ENCODE measurements at places on chromosomes 5 and 9. TPM values are rescaled to one million over a fixed set of nuclear protein-coding genes. Genes with fewer than 3 reads are reported as not detected.

- no peak overlapping the region for H3K4me3 ChIP-seq
- no peaks in the 10 kb centered on the region for H3K36me3 ChIP-seq
- DNase-seq = no peak
- no peak overlapping the region for H3K27ac ChIP-seq
- no peaks in the 10 kb centered on the region for H3K27me3 ChIP-seq
Observed at GRCh38 chr5:179311581-179311980, 33.7 kb downstream of the ADAMTS2 start.

- no peaks in the 10 kb centered on the region for H3K36me3 ChIP-seq
- no peaks in the 10 kb centered on the region for H3K4me1 ChIP-seq
- no peak overlapping the region for H3K27ac ChIP-seq
- no peak overlapping the region for H3K4me3 ChIP-seq
- H3K27me3 ChIP-seq = no peaks in the 10 kb centered on the region
Observed at GRCh38 chr9:7691909-7692308, 107.7 kb downstream of the DMAC1 start.

The SGCD gene
- 67.0 TPM for total RNA-seq

GRCh38 chr5:100902440-100903038 lies 543 bp downstream of the ST8SIA4 start:
- DNase-seq = peak; percentile 15
- H3K27me3 ChIP-seq = peaks cover 53% of the 10 kb centered on the region
- H3K4me1 ChIP-seq = peaks cover 7% of the 10 kb centered on the region
- H3K4me3 ChIP-seq = peak overlapping the region; percentile 72
- no peaks in the 10 kb centered on the region for H3K36me3 ChIP-seq

GRCh38 chr5:31192442-31192841 lies 1.0 kb upstream of the CDH6 start:
- no peak for DNase-seq
- H3K4me1 ChIP-seq = peaks cover 15% of the 10 kb centered on the region
- no peaks in the 10 kb centered on the region for H3K36me3 ChIP-seq
- H3K4me3 ChIP-seq = no peak overlapping the region
- no peak overlapping the region for H3K27ac ChIP-seq

GRCh38 chr5:134457801-134458200 lies 46.1 kb upstream of the CDKN2AIPNL start:
- peak overlapping the region; percentile 71 for H3K27ac ChIP-seq
- H3K27me3 ChIP-seq = no peaks in the 10 kb centered on the region
- no peak for DNase-seq
- H3K4me1 ChIP-seq = peaks cover 14% of the 10 kb centered on the region
- no peaks in the 10 kb centered on the region for H3K36me3 ChIP-seq

DNA sequence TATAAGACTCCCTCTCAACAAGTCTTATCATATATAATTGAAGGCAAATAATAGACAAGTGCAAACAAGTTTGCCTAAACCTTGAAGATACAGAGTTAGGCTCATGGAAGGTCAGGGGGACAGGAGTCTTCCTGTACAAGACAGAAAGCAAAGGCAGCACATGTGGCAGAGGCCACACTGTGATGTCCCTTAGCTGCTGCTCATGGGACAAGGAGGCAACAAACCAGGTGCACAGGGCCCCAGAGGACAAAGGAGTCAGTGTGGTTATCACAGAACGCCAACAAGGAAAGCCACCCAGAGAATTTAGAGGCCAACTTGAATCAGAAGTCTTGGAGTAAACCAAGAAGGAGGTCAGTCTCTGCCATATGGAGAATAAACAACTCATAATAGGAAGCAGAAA lies 444.8 kb downstream of the SPOCK1 start:
- no peak overlapping the region for H3K27ac ChIP-seq
- H3K36me3 ChIP-seq = 0 out of 2 replicates have a peak, but pooled peaks cover 3% of the 10 kb centered on the region
- no peaks in the 10 kb centered on the region for H3K4me1 ChIP-seq
- no peak overlapping the region for H3K4me3 ChIP-seq
- H3K27me3 ChIP-seq = no peaks in the 10 kb centered on the region

The CRB2 gene
- total RNA-seq = not detected

DNA sequence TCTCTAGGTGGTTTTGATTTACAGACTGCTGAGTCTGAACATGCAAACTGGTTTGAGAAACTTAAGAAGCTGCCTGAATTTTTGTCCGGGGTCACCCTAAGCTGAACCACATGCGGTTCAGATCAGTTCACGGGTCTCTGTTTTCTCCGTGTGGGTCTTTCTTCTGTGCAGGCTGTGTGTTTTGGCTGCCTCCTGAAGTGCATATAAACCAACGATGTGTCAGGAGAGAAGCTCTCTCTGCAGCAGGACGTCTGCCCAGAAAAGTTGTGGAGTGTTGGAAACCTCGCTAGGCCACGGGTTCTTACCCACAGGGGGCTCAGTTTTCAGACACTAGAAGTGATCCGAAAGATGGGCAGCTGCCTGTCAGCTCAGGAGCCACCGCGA lies 364.2 kb downstream of the IRX2 start:
- no peak overlapping the region for H3K4me3 ChIP-seq
- DNase-seq = no peak
- H3K4me1 ChIP-seq = no peaks in the 10 kb centered on the region
- no peak overlapping the region for H3K27ac ChIP-seq

- H3K4me3 ChIP-seq = peak overlapping the region; percentile 43
- no peaks in the 10 kb centered on the region for H3K36me3 ChIP-seq
- H3K27me3 ChIP-seq = no peaks in the 10 kb centered on the region
- H3K4me1 ChIP-seq = peaks cover 43% of the 10 kb centered on the region
- DNase-seq = peak; percentile 78
- peak overlapping the region; percentile 95 for H3K27ac ChIP-seq
Observed at GRCh38 chr9:79220666-79221065, 351.1 kb upstream of the TLE4 start.
